HL-60 (cell line): ENCODE measurements at places on chromosomes 5 and 9.

DNA sequence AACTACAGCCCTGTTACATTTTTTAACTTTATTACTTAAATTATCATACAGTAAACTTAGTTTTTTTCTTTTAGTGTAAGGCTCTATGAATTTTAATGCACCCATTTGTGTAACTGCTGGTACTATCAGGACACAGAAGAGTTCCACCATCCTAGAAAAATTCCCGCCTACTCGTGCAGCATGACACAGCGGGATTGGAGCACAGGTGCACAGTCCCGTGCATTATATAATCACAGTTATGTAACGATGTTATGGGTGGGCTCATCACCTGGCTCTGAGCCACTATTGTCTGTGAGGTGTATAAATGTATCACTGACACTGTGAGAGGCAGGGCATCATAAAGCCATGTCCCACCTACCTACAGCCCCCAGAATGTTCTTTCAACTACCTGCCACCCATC is 80.7 kb downstream of the DRD1 start:
- no peak for DNase-seq

- DNase-seq = no peak
Measured at GRCh38 chr5:129917224-129917623, 13.0 kb downstream of the CHSY3 start.

DNA sequence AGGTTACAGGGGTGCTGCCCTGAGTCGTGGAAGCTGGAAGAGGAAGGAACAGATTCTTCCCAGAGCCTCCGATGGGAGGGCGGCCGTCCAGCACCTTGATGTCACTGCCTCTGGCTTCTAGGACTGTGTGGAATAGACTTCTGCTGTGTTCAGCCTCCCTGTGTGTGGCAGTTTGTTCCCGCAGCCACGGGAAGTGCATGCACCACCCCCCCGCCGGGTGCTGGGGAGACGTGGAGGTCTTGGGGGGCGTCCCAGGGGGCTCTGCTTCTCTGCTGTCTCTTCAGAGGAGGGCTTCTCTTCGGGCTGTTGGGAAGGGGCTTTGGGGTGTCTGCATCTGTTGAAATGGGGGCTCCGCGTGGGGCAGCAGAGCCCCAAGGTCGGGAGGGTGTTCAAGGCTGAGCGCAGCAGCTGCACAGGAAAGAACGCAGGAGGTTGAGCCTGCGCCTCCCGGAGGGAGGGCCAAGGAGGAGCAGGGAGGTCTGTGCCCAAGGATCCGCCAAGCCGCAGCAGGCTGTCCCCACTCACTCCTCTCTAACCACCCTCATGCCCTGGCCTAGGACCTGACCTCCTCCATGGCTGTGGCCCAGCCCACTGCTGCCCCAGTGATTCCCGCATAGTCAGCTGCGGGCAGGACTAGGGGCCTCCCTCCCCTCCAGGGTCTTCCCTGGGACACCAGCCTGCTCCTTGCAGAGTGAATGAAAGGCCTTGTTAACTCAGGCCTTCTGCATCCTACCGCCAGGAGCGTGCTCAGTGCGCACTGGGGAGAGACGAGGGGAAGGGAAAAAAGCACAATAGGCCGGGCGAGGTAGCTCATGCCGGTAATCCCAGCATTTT is 45.0 kb downstream of the ROPN1L start:
- no peak for DNase-seq

- DNase-seq = no peak
Measured at GRCh38 chr5:74500110-74500917, 140.2 kb downstream of the ENC1 start.

DNA sequence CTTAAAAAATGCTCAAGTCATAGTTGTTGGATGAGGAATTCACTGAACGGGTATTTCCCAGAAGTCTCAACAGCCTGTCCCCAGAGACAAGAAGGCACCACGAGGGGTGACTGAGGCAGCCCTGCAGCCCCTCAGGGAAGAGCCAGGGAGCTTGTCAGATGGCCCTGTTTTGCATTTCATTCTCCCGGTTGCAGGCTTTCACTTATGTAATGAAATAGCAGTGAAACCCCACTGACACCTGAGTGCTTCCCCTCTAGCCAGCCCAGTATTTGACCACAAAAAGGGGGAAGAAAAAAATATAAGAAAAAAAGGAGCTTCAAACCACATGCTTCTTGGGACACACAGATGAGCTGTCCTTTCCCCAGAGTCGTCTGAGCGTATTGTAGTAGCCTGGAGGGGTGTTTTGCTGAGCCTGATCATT is 75.3 kb upstream of the IL12B start:
- peak; percentile 41 for DNase-seq

GRCh38 chr5:154410786-154411185 is 35.0 kb upstream of the SAP30L start:
- no peak for DNase-seq

DNA sequence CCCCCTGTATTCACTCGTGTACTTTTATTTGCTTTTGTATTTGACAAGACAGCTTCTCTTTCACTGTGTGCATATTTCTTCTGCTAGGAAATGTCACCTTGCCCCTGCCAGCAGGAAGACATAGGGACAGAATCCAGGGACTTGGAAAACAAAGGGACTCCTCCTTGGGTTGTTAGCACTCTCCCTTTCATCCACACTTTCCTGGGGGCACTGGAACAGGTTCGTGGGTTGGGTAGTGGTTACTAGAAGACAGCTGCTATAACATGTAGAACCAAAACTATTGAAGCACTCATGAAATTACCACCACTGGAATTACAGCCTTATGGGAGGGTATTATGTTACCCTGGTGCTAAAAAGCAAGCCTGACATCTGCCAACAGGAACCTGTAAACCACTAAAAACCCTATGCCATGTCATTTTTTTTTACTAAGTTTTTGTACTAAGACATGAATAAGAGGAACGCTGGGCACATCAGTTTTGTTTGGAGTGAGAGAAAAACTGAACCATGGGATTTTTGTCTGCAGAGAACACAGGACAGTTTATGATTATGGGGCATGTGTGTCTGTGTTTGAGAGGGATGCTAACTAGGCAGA is 4.7 kb upstream of the CCL28 start:
- no peak for DNase-seq

- DNase-seq = no peak
Measured at GRCh38 chr5:10018201-10019069, 231.3 kb downstream of the ATPSCKMT start.

DNA sequence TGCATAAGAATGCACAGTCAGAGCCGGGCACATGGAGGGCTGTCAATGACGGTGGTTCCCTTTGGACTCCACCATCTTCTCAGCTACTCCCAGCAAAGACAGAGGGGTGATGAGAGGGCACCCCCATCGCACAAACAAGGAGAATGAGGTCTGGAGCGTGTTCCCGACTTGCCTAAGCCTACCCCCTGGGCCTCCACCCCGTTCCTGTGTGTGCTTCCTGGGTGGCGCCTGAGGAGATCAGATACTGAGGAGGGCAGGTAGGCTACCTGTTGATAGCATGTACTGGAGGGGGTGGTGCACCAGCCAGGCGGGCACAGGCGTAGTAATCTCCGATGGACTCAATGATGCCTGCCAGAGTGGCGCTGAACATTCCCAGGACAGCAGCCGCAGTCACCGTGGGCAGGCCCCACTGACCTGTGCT is 4.1 kb downstream of the SLC23A1 start:
- DNase-seq = no peak
